ENCODE measurements at places on chromosomes 2 and 18.

GRCh38 chr2:197700960-197701359 lies 4.2 kb upstream of the MARS2 start:
- peak; percentile 7 for DNase-seq

DNA sequence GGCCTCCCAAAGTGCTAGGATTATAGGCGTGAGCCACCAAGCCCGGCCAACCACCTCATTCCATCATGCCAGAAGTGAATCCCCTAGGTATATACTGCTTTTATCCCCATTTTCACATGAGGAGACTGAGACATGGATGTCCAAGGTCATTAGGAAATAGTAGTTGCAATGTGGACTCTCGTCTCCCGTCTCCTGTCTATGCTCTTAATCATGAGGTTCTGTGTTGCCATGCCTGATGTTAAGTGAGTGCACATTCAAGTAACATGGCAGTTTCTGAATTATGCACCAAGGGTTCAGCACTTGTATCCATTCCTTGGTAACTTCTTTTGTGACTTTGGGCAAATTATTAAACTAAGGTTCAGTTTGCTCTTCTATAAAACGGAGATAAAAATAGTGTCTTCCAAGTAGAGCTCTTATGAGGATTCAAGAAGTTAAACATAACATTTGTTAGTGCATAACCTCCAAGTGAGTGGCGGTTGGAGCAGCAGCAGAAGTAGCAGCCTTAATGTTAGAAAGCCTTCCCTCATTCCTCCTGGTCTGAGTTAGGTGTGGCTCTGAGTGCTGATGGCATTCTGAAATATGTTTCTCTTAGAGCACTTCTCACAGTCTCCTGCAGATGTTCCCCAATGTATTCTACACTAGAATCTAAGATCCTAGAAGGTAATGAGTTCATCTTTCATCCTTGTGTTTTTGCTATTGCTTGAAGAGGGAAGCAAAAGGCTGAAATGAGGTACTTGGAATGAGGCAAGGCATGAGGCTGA lies 21.9 kb downstream of the SOCS6 start:
- no peak for DNase-seq

DNA sequence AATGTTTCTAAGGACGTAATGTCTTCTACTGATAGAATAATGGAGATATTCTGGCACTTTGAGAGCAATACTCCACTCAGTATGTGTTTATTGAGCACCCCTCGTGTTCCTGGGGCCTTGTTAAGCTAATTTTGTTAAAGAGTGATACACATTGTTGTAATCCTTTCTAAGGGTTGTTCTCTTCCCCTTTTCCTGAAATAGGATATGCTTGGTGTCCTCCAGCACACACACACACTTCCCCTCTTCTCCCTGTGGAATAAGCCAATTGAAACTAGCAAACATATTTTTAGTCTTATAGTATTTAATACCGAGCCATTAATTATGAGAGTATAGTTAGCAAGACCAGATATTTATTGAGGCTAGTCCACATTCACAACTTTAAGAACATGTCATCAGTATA lies 114.1 kb downstream of the CRIM1 start:
- DNase-seq, result no peak

DNA sequence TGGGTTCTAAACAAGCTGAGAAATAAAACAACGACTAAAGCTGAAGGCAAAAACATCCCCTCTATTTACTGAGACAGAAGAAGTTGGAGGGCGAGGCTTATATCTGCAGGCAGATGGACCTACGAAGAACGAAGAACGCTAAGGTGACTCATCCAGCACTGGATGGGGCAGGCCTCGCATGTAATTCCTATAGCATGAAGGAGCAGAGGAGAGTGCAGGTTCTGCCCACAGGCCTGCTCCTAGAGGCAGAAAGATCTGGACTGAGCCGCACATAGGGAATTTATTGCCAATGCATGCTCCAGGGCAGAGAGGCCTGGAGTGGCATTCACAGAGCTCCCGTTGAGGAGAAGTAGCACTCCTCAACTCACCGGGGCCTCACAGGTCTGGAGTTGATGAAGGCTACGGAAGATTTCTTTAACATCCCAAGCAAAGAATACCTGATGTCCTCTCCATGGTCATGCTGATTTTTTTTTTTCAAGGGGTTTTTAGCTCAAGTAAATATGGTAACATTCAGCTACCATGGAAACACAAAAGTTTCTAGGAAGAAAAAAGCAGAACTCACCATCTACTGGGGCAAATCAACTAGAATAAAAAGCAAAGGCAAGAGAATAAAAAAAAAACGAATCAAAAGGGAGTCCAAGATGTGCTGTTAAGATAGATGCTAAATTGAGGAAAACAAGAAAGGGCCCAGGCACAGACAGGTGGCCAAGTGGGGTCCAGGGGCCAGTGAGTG lies 10.4 kb upstream of the METTL21A start:
- no peak for DNase-seq

- no peak for DNase-seq
Observed at GRCh38 chr2:59149271-59149670, 908.1 kb upstream of the FANCL start.

- DNase-seq, result peak; percentile 91
Observed at GRCh38 chr18:8480506-8481328, 128.5 kb upstream of the RAB12 start.

DNA sequence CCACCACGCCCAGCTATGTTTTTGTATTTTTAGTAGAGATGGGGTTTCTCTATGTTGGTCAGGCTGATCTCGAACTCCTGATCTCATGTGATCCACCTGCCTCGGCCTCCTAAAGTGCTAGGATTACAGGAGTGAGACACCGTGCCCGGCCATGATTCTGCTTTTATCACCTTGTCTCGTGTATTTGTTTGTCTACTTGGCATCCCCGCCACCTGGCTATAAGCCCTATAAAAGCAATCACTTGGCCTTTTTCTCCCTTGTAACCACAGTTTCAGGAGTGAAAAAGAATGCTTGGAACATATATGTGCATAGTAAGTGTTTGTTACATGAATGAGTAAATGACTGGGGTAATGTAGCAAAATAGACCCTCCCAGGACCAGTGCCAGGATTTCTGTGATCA lies 77.5 kb upstream of the PAPOLG start:
- no peak for DNase-seq

GRCh38 chr2:37005118-37005868 lies 39.0 kb upstream of the STRN start:
- DNase-seq, result peak; percentile 84

GRCh38 chr2:204109681-204110080 lies 173.1 kb downstream of the ICOS start:
- DNase-seq, result no peak

GRCh38 chr2:138794724-138795123 lies 14.5 kb upstream of the NXPH2 start:
- DNase-seq, result no peak

GRCh38 chr2:25204190-25204838 lies 35.9 kb upstream of the POMC start:
- DNase-seq, result no peak

DNA sequence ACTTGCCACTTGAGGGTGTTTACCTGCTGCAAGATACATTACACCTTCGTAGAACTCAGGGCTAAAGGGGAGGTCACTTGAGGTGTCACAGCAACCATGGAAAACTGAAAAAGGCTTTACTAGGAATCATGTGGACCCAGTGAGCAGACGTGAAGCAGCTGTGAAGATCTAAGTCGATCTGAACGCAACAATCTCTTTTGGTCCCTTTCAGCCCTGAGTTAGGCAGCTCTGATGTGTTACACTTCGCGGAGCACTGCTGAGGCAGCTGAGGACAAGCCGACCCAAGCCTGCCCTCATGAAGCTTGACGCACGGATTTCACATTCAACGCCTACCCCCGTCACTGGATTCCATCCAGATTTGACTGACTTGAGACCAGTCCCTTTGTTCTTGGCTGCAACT lies 75.8 kb upstream of the NPAS2 start:
- DNase-seq, result no peak

- DNase-seq, result no peak
Observed at GRCh38 chr2:240992572-240993291, 5.7 kb upstream of the SNED1 start.
